ENCODE measurements at places on chromosomes 1 and 21. TPM values are rescaled to one million over a fixed set of nuclear protein-coding genes. Genes with fewer than 3 reads are reported as not detected.

The RALGPS2 gene
- 22.3 TPM for total RNA-seq

The OR2L2 gene
- total RNA-seq = 0.24 TPM

The CFAP126 gene
- not detected for total RNA-seq

GRCh38 chr1:227378181-227378580 is 59.9 kb upstream of the CDC42BPA start:
- no peaks in the 10 kb centered on the region for H3K4me1 ChIP-seq
- H3K27me3 ChIP-seq = no peaks in the 10 kb centered on the region
- H3K27ac ChIP-seq = no peak overlapping the region
- no peak overlapping the region for H3K4me3 ChIP-seq

Measured in naive thymus-derived CD4-positive, alpha-beta T cell (primary cell).